ENCODE measurements at places on chromosomes 1 and 21.
A peak's percentile ranks its signal among the peaks of the same experiment; 100 is the strongest.

DNA sequence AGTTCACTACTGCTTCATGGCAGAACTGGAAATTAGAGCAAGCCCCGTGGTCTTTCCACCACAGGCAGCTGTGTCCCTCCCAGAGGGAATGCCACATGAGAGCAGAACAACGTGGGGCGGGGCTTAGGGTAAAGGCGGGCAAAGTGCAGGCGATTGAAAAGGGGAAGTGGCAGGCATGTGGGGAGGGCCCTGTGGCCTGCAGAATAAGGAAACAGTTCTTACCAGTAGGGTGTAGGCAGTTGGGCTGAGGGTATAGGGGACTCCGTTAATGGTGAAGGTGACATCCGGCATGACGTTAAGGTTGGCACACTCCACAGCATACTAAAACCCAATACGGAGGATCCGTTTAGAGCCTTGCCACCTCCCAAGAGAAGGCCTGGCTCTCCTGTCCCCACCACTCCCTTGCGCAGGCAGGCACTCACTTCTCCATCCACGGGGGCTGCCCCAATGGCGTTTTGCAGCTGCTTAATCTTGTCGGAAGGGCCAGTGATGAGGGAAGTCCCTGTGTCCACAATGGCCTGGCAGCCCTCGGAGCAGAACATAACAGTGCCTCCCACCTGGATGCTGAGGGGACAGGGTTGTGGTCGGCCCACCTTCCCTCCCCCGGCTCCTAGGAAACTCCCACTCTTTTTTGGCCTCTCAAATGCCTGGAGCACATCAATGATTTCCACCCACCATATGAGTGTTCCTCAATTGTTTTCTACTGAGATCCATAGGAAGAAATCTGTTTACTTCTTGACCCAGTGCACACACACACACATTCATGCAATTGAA is 9.1 kb upstream of the RAB7B start:
- peak; percentile 21 for DNase-seq

DNA sequence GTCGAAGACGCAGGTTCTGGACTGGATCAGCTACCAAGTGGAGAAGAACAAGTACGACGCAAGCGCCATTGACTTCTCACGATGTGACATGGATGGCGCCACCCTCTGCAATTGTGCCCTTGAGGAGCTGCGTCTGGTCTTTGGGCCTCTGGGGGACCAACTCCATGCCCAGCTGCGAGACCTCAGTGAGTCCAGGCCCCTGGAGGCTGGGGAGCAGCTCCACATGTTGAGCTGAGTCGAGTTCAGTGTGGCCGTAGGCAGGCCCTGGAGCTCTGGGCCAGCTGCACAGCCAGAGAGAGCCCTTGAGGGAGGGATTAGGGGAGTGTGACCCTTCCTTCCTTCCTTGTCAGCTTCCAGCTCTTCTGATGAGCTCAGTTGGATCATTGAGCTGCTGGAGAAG is 1.6 kb downstream of the ELF3 start:
- no peak for DNase-seq

GRCh38 chr1:58727364-58727763 is 27.5 kb upstream of the MYSM1 start:
- no peak for DNase-seq

DNA sequence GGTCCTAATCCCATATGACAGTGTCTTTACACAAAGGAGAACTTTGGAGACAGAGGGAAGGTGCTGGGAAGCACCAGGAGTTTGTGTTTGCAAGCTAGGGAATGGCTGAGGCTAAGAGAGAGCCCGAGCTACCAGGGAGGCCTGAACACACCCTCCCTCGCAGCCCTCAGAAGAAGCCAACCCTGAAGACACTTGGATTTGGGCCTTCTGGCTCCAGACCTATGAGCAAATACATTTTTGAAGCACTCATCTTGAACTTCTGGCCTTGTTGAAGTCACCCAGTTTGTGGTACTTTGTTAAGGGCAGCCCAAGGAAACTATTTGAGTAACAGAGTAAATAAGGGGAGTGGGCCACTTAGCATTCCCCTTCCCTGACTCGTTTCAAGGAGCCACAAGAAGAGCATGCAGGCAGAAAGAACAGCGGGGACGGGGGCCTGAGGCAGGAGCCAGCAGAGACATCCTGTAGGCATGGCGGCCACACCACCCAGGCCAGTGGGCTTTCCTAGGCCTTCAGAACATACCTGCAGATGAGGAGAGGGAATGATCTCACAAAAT is 13.2 kb upstream of the QSOX1 start:
- no peak for DNase-seq

DNA sequence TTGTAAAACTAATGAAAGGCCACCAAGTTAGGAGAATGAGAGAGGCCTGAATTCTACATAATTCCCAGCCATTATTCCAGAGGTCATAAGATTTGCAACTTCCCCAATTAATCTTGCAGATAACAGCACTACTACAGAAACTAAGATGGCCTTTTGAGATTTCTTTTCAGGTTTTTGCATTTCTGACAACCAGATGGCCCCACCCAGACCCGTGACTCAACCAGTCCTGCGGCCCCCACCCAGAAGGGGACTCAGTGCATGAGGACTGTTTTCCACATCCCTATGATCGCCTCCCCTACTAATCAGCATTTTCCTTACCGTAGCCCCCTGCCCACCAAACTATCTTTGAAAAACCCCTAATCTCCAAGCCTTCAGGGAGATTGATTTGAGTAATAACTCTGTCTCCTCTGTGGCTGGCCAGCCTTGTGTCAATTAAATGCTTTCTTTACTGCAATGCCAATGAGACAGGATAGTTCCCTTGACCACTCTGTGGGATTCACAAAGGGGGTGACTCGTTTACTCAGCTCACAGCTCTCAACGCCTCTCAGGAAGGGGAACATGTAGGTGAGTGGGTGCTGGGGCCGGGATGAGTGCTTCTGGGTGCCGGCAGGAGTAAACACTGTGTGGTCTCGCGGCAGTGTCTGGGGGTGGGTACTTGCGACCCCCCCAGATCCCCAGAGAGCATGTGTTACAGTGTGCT is 10.5 kb upstream of the CNIH3 start:
- DNase-seq, result no peak

DNA sequence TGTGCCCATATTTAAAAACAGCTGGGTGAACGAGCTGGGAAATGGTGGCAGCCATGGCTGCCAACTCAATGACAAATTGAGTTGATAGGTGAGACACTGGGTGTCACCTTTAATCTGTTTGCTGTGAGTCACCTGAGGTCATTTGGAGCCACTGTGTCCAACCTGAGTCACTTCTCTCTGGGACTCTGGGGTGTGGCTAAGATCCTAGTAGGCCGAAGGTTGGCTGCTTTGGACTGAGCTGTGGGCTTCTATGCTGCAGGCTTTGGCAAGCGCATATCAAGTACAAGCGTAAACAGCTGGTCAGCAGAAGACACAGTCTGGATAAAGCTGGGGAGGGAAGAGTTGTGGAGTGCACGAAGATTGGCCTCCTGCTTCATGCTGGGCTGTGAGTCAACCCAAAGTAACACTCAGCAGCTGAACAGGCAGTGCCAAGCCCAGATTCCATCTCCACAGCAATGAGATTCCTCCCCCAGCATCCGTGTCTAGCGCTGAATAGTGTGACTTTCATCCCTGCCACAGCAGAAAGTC is 24.0 kb downstream of the TEX35 start:
- no peak for DNase-seq

DNA sequence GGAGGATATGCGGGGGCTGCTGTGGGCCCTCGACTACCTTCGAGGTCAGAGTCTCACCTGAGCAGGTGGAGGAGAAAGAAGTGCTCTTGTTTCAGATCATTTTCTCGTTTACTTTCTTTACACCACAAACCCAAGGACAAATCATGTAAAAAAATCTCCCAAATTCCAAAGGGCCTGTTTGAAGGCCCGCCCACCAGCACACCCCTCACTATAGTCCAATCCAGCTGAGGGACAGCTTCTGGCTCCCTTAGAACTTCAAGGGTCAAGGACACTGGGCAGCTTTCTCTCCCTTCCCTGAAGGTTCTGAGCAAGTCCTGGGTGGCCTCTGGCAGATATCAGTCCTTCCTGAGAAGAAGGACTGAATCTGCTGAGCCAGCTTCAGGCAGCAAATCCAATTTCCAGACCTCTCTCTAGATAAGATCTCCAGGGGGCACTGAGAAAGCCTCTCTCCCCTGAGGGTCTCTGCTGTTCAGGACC is 5.5 kb downstream of the STK40 start:
- no peak for DNase-seq

- DNase-seq, result no peak
These were observed 113.1 kb upstream of the BMP8A start for GRCh38 chr1:39378377-39378776.

DNA sequence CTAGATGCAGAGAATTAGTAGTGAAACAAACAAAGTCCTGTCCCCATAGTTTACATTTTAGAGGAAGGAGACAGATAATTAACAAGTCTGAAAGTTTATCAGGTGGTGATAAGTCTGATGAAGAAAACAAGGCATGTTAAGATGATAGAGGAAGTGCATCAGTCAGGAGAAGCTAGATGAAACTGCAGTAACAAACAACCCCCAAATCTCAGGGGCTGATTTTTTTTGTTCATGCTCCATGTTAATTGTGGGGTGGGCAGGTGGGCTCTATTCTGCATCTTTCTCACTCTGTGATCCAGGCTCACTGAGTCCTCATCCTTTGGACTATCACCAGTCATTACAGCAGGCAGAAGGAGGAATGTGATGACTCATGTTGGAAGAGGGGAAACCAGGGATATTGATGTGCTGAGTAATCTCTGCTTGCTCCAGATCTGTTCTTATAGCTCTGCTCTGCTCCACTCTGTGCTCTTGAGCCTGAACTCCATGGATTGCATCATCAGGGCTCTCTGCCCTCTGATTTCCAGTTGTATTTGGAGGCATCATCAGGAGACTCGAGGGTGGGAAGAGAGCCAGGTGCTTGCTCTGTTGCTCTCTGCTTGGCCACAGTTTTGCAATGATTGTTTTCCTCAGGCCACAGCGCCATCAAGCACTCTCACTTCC is 166.9 kb downstream of the IER5 start:
- DNase-seq, result no peak

GRCh38 chr1:7454052-7454815 is 316.9 kb upstream of the VAMP3 start:
- no peak for DNase-seq

GRCh38 chr21:26212220-26212619 is 41.6 kb upstream of the APP start:
- no peak for DNase-seq

- no peak for DNase-seq
These were observed 203.0 kb downstream of the GRIK3 start for GRCh38 chr1:36831186-36831810.

- no peak for DNase-seq
These were observed 36.8 kb upstream of the RPF1 start for GRCh38 chr1:84442256-84442655.

DNA sequence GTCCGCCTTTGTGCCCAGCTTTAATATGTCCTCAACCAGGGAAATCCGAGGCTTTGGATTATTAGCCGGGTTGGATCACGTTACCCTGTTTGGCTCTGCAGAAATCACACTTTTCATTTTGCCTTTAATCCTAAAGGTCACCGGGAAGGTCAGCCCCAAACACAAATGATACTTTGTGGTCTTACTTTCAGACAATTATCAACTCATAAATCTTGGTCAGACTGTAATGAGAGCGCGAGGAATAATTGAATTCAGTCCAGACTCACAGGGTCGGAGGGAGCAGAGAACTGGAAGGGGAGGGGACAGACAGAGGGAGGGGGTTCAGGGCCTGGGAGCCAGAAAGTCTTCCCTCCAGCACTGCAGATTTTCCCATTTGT is 91.7 kb upstream of the NFIA start:
- DNase-seq, result no peak

DNA sequence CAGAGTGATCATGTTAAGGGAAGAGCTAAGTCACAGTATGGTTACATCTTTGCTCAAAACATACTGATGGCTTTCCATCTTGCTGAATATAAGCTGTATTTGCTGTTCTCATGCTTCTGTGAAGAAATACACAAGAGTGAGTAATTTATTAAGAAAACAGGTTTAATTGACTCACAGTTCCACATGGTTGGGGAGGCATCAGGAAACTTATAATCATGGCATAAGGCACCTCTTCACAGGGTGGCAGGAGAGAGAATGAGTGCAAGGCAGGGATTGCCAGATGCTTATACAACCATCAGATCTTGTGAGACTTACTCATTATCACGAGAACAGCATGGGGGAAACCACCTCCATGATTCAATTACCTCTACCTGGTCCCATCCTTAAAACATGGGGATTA is 24.4 kb upstream of the RGS5 start:
- no peak for DNase-seq

DNA sequence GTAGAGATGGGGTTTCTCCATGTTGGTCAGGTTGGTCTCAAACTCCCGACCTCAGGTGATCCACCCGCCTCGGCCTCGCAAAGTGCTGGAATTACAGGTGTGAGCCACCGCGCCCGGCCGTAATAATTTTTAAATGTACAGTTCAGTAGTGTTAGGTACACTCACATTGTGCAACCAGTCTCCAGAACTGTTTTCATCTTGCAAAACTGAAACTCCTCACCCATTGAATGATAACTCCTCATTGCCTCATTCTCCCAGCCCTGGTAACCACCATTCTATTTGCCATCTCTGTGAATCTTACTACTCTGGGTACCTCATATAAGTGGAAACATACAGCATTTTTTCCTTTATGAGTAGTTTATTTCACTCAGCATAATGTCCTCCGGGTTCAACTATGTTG is 3.4 kb downstream of the NLRP3 start:
- DNase-seq, result no peak

DNA sequence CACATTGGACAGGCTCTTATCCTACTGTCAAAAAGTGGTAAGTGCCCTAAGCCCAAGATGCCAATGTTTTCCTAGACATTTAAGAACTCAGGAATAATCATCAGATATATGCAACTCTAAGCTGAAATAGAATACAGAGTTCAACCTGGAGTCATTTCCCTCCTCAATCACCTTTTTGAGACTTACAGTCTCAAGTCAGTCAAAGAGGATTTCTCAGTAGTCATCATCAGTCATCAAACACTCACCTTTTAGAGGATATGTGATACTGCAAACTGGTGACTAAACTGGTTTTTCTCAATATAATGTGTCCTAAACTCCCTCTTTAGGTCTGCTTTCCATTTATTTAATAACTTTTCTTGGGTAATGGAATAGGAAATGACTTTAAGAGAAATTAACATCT is 145.3 kb upstream of the ADAMTS5 start:
- no peak for DNase-seq

DNA sequence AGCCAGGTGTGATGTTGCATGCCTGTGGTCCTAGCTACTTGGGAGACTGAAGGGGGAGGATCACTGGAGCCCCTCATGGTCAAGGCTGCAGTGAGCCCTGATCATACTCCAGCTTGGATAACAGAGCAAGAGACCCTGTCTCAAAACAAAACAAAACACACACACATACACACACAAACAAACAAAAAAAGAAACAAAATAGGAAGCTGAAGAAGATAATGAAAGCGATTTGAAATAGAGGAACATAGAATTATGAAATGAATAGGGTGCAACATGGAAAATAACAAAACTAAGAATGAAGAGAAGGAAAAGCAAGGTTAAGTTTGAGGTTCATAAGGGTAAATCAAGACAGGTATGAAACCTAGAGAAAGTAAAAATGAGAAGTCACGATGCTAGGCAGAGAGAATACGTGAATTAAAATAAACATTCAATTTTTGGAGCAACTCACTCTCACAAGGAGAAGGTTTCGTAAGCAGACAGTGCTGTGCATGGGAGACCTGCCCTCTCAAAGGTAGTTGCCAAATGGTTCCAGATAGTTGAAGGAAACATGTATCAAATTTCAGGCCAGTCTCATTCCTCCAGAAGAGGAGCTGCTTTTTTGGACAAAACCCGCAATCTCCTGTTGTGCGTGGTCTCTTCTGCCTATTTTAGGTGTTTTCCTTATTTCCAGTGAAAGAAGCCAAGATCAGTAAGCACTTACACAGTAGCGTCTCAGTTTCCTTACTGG is 3.3 kb downstream of the CD46 start:
- no peak for DNase-seq

All from stimulated activated CD4-positive, alpha-beta T cell treated with anti-CD3 and anti-CD28 coated beads, Interleukin-4, amount 100 ng/mL, for 48 hours (primary cell).